GM06990 (cell line): ENCODE measurements at places on chromosomes 11 and 22.

DNA sequence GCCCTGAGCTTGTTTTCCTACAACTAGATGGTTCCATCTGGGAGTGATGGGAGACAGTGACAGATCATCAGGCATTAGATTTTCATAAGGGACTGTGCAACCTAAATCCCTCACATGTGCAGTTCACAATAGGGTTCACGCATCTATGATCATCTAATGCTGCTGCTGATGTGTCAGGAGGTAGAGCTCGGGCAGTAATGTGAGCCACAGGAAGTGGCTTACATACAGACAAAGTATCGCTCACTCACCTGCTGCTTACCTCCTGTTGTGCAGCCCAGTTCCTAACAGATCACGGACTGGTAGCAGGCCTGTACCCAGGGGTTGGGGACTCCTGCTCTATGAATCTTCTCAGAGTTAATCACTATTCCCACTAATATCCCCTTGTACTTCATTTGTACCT is 12.4 kb downstream of the AAMDC start:
- DNase-seq, result no peak

DNA sequence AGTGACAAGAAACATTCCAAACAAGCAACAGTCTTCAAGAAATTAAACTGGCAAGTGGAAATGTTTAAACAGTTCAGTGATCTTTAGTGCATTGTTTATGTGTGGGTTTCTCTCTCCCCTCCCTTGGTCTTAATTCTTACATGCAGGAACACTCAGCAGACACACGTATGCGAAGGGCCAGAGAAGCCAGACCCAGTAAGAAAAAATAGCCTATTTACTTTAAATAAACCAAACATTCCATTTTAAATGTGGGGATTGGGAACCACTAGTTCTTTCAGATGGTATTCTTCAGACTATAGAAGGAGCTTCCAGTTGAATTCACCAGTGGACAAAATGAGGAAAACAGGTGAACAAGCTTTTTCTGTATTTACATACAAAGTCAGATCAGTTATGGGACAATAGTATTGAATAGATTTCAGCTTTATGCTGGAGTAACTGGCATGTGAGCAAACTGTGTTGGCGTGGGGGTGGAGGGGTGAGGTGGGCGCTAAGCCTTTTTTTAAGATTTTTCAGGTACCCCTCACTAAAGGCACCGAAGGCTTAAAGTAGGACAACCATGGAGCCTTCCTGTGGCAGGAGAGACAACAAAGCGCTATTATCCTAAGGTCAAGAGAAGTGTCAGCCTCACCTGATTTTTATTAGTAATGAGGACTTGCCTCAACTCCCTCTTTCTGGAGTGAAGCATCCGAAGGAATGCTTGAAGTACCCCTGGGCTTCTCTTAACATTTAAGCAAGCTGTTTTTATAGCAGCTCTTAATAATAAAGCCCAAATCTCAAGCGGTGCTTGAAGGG is 6.0 kb downstream of the MALAT1 start:
- no peak for DNase-seq

GRCh38 chr11:65919573-65920371 is 546 bp downstream of the DRAP1 start:
- no peak for DNase-seq

DNA sequence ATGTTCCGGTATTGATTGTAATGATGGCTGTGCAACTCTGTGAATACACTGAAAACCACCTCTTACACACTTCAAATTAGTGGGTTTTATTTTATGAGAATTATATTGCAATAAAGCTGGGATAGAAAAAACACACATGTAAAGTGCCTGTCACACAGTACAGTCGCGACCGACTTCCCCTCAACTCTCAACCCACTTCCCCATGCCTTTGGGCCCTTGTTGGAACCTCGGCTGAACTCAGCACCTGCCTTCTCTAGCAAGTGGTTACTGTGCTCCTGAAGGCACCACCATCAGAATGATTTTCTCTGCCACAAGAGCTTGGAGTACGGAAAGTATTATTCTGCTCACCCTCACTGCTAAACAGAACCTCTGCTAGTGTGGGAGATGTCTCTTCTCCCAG is 13.5 kb downstream of the KCNJ1 start:
- no peak for DNase-seq
